ENCODE measurements at places on chromosomes 1 and 21.

GRCh38 chr1:248926401-248927182 is 20.6 kb downstream of the PGBD2 start:
- DNase-seq, result no peak

- DNase-seq, result no peak
Measured at GRCh38 chr1:190244406-190244805, 233.3 kb downstream of the BRINP3 start.

DNA sequence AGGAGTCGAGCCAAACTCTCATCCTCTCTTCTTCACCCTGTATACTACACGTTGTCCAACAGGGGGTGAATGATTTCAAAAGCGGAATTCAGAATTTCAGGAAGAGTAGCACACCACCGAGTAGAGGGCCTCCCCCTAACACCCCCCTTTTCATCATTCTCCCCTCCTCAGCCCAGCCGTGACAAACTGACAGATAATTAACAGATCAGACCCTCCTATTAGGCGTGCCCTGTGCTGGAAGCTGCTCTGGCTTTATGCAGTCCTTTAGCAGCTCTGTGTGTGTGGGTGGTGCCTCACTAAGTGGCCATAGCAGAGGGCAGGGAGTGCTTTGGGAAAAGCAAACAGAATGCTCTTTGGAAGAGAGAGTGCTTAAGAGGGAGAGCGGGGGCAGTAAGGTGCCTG is 44.3 kb downstream of the PEX14 start:
- DNase-seq, result no peak

DNA sequence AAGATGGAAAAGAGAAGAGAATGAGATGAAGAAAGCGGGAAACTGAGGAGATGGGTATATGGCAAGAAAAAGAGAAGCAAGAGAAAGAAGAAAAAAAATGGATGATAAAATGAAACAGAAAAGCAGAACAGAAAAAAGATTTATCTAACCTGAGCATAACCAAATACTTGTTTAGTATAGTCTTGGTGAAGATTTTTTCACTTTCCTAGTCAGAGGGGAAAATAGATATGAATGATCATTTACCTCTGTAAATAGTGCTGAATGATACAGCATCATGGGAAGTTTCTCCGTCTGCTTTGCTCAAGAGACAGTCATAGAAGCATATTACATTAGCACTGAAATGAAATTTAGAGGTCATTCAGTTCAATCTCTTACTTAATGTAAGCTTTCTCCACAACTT is 36.1 kb upstream of the PLPPR4 start:
- DNase-seq, result no peak

DNA sequence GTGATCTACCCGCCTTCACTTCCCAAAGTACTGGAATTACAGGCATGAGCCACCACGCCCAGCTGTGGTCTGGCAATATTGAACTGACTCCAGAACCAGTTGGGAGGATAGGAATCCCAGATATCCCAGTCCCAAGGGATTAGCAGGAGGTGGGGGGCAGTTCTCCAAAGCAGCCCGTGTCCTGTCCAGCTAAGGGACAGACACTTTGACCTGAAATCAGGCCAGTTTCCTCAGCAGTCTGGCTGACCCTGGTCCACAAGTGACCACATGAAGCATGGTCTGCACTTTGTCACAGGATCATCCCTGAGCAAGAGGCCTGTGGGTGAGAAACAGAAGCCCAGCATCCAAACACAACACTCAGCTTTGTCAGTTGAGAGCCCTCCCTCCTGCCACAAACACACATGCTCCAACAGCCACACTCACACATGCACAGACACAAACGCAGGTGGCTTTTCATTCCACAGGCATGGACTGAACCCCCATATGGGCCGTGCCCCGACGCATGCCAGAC is 2.7 kb upstream of the FDPS start:
- no peak for DNase-seq

GRCh38 chr1:212490276-212490675 is 57.6 kb downstream of the NENF start:
- DNase-seq, result no peak

DNA sequence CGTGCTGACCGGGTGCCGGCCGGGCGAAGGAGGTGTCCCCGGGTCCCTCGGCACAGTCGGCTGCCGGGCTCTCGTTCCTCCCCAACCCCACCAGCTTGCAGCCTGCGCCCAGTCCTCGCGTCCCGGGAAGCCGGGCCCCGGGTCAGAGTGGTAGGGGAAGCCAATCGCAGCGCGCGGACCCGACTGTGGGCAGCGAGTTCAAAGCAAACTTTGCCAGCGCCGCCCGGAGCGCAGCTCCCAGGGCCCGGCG is 328 bp downstream of the MYCL start:
- DNase-seq, result no peak

- peak; percentile 34 for DNase-seq
Measured at GRCh38 chr1:154851392-154852177, 18.5 kb downstream of the KCNN3 start.

GRCh38 chr1:17340358-17340757 is 31.6 kb upstream of the PADI6 start:
- no peak for DNase-seq

DNA sequence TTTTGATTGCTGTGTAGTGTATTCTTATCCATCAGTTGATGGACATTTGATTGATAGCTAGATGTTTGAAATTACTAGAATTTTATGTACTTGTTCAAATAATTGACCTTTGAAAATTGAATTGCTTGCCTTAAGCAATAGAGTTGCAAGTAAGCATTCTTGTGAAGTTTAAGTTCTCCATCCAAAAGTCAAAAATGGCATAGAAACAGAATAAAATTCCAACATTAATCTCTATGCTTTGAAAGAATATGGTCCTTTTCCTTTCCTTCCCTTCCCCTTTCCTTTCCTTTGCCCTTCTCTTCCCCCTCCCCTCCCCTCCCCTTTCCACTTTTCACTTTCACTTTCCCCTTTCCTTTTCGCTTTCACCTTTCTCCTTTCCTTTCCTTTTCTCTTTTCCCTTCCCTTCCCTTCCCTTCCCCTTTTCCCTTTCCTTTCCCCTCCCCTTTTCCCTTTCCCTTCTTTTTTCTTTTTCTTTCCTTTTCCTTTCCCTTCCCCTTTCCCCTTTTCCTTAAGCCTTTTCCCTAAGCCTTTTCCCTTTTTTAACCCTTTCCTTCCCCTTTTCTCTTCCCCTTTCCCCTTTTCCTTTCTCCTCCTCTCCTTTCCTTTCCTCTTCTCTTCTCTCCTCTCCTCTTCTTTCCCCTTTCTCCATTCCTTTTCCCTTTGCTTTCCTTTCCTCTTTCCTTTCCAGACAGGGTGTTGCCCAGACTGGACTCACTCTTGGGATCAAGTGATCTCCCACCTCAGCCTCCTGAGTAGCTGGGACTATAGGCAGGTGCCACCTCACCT is 67.4 kb downstream of the SASS6 start:
- no peak for DNase-seq

- no peak for DNase-seq
Measured at GRCh38 chr1:77899647-77900320, 11.4 kb downstream of the NEXN start.

GRCh38 chr1:182649041-182649440 is 35.3 kb downstream of the RGS8 start:
- DNase-seq, result no peak

GRCh38 chr1:2050461-2050792 is 216 bp downstream of the PRKCZ start:
- no peak for DNase-seq

- no peak for DNase-seq
Measured at GRCh38 chr1:2352897-2353550, 38.3 kb downstream of the MORN1 start.

DNA sequence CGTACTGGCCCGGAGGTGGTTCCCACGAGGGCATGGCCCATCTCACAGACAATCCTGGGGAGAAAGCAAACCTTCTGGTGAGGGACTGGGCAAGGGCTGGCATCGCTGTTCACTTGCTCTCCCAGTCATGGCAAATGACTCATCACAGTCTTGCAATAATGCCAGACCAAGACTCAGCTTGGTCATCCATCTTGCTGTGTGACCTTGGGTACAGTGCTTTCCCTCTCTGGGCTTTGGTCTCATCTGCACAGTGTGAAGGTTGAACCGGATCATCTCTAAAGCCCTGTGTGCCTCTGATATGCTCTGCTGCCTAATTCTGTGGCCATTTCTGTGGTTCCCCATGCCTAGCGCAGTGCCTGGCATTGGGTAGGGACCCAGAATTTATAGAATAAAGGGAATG is 143.6 kb upstream of the CD34 start:
- DNase-seq, result no peak

DNA sequence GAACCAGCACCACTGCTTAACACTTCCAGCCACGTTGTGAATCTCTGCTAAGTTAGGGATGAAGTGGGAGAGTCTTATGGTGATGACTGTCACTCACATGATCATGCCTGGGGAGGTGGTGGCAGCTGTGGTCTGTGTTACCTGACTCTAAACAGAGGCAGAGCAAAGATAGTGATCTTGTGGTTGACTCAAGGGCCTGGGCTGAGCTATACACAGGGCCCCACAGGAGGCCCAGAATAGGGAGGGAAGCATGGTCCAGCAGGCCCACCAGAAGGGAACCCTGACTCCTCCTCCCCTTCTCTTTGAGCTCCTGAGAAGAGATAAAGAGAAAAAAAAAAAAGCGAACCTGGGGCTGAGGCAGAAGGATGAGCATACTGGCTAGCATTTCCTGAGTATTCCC is 55.0 kb downstream of the PLXNA2 start:
- no peak for DNase-seq

GRCh38 chr21:42702720-42703119 is 49.3 kb downstream of the PDE9A start:
- no peak for DNase-seq

- no peak for DNase-seq
Measured at GRCh38 chr1:5423109-5423508, 569.1 kb downstream of the NPHP4 start.

GRCh38 chr1:177863796-177864195 is 106.1 kb downstream of the SEC16B start:
- no peak for DNase-seq

DNA sequence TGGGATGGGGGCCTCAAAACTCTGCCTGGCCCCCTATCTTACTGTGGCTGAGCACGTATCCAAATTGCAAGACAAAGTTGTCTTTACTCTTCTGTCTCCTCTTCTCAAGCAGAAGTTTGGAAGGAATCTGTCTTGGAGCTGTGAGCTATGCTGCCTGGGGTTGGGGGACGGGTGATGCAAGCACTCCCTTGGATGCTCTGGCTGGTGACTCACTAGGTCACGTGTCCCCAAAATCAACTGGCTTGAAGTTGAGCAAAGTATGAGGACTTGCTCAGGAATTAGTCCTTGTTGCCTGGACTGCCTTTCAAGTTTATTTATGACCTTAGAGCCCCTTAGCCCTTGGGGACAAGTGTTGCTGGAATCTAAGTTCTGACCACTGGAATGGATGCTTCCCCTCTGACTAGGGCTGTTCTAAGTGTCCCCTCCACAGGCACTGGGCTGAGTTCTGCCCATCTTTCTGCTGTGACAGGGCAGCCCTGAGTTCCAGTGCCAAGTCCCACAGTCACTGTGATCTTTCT is 269.5 kb downstream of the HHAT start:
- DNase-seq, result peak; percentile 69

GRCh38 chr1:211715971-211716370 is 40.5 kb upstream of the NEK2 start:
- no peak for DNase-seq

DNA sequence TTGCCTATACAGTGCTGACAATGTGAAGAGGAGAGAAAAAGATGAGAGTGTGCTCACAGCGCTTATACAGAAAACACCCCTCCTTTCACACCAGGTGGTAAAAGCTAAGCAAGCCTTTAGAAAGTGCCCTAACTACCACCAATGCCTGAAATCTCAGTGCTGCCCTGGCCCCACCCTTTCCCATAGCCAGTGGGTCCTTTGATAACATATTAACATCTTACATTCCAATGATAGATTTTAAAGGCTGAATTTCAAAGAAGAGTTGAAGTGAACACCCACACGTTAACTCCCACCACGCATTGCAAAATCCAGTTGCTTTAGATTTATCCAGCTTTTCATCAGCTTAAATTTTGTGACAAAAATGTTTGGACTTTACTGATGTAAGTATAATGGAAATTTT is 58.1 kb upstream of the SSX2IP start:
- no peak for DNase-seq

DNA sequence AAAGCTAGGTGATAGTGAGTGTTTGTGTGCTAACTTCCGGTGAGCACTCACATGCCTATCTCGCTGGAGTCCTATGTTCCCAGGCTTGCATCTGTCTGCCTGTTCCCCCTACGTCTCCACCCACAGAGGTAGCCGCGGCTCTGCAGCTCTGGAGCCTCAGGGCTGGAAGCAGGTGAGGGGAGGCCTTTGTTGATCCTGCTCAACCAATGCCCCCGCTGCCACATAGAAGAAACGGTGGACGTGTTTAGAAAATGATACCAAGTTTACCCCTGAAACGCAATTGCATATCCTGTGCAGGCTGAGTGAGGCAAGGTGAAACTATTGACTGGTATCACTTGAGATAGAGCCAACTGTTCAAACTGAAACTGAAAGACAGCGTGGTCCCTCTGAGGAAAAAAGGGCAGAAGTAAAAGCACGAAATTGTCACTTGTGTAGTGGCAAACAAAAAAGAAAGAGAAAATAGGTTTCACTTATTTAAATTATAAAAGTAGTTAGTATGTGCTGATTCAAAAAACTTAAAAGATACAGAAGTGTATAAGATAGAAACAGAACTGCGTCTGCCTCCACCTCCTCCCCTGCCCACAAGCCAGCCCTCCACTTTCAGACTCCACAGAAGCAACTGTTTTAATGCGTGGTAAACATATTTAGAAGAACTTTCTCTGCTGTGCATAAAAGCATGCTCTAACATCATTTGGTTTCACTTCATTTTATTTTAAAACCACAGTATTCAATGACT is 38.6 kb upstream of the ETS2 start:
- DNase-seq, result no peak

DNA sequence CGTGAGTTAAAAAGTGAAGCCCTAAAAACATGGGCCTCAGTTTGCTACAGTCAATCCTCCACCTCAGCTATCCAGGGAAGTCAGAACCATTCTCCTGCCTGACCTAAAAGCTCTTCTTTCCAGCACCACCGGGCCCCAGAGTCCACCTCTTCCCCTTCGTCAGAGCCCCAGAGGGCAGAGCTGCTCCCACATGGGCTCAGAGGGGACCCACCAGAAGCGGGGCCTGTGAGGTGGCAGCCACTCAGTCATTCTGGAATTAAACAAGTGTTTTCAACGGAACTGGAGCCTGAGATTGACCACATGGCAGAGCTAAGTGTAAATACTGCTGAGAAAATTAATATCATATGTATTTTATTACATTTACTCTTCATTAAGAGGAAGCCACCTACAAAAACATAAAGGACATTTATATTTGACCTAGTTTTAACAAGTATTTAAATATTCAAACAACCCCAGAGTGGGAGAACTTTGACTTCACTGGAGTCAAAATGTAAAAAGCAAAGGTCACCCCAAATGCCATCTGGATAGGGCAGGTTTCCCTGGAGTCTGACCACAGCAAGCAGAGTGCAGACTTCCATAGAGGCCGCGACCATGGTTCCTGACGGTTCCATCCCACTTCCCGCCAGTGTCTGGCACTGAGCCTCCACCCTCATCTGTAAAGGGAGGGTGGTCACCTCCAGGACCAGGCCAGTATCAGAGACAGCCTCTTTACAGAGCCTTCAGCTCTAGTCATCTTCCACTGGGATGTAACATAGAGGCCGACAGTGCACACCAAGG is 1.8 kb downstream of the SUMO3 start:
- DNase-seq, result no peak

- no peak for DNase-seq
Measured at GRCh38 chr1:194473766-194474165, 1287.4 kb upstream of the B3GALT2 start.

Measured in Caco-2 (cell line).